GM23248 (cell line): ENCODE measurements at places on chromosomes 16 and 17. TPM values are rescaled to one million over a fixed set of nuclear protein-coding genes. Genes with fewer than 3 reads are reported as not detected.

The TEKT3 gene
- not detected in 2 replicates for polyA plus RNA-seq

- DNase-seq = no peak
Observed at GRCh38 chr17:62605588-62605987, 21.9 kb upstream of the MRC2 start.

DNA sequence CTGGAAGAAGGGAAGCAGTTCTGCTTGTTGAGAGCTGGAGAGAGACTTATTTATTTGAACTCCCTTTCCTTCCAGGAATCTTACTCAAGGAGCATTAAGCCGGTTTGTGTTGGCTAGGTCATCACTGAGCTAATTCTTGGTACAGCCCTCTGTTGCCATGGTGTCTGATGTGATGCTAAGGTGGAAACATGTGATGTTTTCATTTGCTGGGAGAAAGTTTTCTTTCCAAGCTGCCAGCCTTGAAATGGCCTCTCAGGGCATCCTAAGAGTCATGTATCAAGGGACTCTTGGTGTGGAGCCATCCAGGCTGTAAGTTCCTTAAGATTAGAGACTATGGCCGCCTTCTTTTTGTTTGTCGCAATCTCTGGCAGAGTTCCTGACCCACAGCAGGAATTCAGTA is 4.2 kb downstream of the PSKH1 start:
- peak; percentile 81 for DNase-seq

- no peak for DNase-seq
Observed at GRCh38 chr17:36542755-36543154, 2.0 kb upstream of the GGNBP2 start.

DNA sequence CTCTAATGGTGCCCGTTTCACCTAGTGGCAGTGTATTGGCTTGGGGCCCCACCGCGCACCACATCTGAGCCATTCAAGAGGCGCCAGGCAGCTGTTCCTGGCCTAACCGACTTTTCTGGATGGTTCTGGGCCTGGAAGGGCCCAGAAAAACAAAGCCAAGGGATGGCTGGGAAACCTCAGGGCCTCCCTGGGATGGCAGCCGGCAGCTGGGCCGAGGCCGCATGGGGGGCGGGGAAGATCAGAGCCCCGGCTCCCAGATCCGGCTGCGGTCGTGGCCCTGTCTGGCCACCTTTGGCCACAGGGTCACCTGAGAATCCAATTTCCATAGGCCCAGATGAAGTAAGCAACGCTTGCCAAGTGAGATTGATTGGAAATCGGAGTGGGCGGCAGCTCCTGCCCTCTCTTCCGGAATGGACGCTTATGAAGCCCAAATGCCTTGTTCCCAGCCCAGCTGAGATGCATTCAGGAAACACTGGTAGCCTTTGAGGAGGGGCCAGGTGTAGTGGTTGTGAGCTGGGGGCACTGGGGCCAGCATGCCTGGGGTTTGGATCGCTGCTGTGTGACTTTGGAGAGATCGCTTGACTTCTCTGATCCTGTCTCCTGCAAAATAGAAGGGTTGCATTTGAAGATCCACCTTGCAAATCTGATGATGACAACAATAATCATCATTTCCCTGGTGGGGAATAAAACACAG is 163.8 kb upstream of the GSE1 start:
- no peak for DNase-seq

GRCh38 chr16:11799017-11799381 is 1.9 kb upstream of the ZC3H7A start:
- DNase-seq = no peak

- peak; percentile 19 for DNase-seq
Observed at GRCh38 chr17:68812876-68813584, 142.2 kb downstream of the ABCA8 start.

DNA sequence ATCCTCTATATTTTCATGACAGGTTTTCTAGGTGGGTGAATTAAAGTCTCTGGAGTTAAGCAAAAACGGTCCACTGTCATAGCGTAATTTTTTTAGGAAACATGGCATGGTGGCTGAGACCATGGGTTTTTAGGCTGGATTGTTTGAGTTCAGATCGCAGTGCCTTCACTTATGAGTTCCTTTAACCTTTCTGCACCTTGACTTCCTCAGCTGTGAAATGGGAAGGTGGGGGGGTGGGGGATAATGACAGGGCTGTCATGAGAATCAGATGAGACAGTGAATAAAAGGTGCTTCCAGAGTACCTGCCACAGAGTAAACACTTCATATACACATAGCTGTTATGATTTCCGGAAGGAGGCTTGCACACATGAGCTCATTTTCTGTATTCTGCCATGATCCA is 11.8 kb downstream of the PRCD start:
- DNase-seq = no peak
